ENCODE measurements at places on chromosomes 5 and 9.

DNA sequence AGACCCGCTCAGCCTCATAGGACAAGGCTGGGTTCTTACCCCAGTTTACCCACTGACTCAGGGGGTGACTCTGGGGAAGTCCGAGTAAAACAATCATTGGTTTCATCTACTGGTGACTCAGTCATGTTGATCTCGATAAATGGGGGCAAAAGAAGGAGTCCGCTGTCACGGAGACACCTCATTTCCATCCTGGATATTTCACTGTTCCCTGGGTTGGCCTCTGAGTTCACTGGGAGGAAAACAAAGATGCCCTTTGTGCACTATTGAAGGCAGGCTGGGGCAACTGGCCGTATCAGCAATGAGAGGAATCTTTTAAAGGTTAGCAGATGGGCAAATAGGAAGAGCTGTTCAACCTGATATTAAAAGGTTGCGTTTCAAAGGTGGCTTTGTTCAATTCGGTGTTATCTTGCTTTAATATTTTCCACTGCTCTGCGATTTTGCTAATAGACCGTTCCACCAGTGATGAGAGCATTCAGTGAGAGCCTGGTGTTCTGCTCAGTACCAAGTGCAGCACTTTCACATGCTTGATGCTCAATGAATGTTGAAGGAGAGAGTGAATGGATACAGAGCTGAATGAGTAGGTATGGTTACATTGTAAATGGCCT lies 110.2 kb upstream of the EGFLAM start:
- no peak for DNase-seq

GRCh38 chr5:139415221-139415861 lies 11.5 kb upstream of the SPATA24 start:
- DNase-seq = no peak

- DNase-seq = no peak
Observed at GRCh38 chr5:51484326-51484725, 101.1 kb downstream of the ISL1 start.

GRCh38 chr5:13511442-13511841 lies 433.0 kb downstream of the DNAH5 start:
- no peak for DNase-seq

GRCh38 chr5:54885636-54886035 lies 99.8 kb downstream of the ESM1 start:
- DNase-seq = no peak

GRCh38 chr9:12230708-12231107 lies 462.5 kb upstream of the TYRP1 start:
- no peak for DNase-seq

DNA sequence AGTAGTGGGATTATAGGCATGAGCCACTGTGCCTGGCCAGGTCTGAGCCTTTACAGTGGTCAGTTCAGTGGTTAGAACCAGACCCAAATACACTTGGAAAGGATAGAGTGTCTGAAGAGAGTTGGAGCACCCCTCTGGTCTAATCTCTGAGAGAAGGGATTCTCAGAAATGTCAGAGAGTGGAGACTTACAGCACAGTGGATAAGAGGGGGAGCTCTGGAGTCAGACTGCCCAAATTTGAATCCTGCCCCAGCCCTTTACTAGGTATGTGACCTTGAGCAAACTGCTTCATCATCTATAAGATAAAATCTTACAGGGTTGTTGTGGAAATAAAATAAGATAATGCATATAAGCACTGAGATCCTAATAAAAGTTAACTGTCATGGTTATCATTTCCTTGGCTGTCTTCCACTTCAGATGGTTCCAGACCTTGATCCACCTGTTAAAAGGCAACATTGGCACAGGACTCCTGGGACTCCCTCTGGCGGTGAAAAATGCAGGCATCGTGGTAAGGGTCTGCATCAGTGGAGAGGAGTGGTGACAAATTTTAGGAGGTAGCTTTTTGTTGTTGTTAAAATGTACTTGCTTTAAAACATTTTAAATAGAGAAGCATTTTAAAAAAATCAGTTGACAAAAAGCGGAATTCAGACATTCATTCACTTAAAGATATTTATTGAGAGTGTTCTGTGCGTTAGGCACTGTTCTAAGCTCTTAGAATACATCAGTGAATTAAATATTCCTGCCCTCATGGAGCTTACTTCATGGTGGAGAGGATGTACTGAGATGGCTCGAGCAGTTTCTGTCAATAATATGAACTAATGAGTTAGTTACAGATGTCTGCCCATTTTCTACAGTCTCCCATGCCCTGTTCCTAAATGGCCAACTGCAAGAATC lies 16.0 kb downstream of the SLC36A1 start:
- no peak for DNase-seq

DNA sequence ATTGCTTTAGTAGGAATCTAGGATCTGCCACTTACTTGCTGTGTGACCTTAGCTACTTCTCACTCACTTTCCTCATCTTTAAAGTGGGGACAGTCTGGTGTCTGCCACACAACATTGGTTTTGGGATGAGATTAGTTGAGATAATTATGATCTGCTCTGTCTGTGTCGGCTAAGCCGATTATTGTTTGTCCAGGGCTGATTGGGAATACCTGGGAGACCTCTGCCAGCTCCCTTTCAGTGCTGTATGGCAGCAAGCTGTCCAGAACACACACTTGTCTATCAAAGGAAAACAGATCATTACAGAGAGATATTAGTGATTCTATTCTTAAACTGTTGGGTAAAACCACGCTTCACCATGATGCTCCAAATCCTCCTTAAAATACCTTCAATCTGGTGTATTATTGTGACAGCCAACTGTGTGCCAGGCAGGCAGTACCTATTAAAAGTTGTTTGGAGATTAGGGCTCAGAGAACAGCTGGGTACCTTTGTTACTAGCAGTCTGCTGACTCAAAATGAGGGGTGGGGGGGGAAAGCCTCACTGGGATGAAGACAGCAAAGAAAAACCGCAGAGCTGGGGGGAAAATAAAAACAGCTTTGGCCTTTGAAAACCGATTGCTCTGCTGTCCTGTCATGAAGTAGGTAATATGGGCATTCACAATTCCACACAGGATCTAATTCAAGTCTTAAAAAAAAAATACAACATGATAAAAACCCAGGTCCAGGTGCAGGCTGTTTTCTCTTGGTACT lies 458.4 kb upstream of the C9orf72 start:
- DNase-seq = no peak

DNA sequence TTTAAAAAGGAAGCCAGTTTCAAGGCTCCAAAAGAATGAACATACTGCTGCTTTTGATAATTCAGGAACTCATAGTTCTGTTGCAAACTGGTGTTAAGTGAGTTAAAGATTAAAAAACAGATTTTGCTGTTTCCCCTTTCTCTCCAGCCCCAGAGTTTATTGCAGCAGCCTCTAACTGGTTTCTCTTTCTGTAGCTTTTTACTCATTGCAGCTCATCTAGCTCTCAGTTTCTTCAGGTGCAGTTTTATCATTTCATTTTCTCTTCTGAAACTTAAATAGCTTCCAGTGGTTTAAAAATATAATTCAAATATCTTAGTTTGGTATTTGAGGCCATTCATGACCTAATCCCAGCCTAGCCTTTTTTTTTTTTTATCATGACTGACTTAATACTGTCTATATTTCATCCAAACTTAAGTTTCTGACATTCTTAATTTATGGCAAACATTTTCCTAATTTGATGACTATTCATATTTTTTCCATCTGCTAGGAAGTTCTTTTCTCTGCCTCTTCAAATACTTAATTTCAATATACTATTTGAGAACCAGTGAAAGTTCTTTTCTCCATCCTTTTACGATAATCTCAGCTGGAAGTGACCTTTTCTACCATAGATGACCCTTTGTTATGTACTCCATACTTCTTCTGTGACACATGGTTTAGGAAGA lies 252.7 kb upstream of the GRIA1 start:
- no peak for DNase-seq

- DNase-seq = peak; percentile 54
Observed at GRCh38 chr5:151154931-151155774, 2.4 kb downstream of the ANXA6 start.

- DNase-seq = no peak
Observed at GRCh38 chr9:108045851-108046250, 556.3 kb upstream of the KLF4 start.

- DNase-seq = no peak
Observed at GRCh38 chr9:81417299-81417675, 272.1 kb downstream of the TLE1 start.

DNA sequence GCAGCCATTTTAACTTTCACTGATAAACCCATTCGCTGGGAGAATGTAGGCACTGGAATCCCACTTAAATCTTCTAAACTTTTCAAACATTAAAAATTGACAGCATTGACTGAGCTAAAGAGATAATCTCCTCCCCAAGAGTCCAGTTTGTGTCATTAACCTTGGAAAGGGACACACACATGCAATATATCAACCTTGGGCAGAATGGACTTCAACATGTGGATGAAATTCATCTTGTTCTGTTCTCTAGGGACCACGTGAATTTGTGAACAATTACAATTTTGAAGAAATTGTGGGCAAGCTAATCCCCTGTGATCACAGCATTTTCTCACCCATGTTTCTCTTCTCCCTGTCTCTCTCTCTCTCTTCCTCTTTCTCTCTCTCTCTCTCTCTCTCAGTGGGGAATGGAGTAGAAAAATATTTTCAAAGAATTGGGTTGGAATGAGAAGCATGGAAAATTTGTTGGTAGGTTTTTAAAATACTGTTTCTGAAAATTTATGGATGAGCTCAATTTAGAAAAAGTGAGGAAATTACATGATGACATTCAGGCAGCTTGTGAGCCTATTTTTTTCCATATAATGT lies 553.7 kb downstream of the EBF1 start:
- no peak for DNase-seq

DNA sequence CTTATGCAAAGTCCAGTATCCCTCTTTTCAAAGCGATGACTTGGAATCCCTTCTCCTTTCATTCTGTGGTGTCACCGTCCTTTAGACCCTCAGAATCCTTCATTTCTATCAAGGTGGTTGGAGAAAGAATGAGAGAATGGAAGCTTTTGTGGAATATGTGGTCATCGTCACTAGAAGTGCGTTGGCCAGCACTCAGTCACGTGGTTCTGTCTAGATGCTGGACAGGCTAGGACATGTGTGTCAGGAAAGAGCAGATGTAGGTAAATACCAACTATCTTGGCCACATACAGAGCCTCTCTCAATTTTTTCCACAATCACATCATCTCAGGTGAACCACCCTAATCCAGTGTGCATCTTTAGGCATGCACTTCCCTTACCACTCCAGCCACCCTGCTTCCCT lies 206.0 kb downstream of the ARRDC3 start:
- no peak for DNase-seq

- DNase-seq = no peak
Observed at GRCh38 chr5:147712019-147712418, 70.5 kb downstream of the JAKMIP2 start.

DNA sequence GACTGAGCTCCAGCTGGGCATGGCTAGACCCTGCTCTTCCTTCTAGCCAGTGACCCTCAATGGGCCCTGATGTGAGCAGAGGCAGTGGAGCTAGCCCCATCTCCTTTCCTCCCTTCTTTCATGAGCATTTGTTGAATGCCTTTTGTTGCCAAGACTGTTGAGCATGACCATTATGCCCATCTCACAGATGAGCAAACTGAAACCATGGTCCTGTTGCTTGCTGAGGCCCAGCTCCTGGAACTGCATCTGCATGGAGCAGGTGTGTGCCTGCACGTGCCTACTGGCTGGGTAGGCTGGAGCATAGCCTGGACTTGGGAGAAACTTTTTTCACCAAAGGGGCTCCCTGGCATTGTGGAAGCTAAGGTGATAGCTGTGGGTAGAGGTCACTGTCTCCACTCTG lies 3.0 kb upstream of the WNK2 start:
- no peak for DNase-seq

- DNase-seq = no peak
Observed at GRCh38 chr9:98364086-98364485, 108.6 kb upstream of the TBC1D2 start.

- no peak for DNase-seq
Observed at GRCh38 chr9:68913054-68913453, 100.9 kb downstream of the PRKACG start.

DNA sequence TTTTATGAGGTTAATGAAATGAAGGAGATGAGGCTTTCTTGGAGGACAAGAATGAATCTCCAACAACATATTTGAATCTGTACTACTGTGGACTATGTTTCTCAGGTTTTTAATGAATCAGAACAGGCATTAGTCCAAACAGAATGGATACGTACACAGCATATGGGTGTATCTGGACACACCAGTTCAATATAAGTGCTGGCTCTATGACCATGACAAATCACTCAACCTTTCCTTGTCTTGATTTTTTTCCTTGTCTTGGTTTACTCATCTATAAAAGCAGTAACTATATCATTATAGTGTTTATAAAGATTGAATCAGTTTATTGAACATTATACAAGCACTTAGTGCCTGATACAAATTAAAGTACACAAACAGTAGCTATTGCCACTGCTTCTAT lies 104.1 kb downstream of the AP3B1 start:
- no peak for DNase-seq

DNA sequence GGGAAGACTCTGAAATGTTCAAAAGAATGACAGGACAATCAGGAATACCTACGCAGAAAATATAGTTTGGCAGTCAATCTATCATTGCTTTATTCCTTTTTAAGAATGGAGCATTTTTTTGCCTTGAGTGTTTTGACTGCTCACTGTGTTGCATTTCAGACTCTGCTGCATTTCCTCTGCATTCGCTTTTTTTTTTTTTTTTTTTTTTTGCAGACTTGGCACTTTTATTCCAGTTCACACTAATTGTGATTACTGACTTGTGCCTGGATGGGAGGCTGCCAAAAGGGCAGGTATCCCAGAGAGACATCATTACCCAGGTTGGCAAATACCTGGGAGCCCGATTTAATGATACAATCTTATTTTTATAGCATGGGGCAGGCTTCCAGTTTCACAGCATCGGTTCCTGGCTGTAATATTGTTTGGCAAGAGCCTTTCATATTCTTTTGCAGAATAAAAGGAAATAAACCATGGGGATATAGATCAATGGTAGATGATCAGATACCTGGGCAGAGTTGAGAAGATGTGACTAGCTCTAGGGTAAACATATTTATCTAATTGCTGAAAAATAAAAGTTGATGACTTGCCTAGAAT lies 1132.6 kb downstream of the MAT2B start:
- DNase-seq = no peak

DNA sequence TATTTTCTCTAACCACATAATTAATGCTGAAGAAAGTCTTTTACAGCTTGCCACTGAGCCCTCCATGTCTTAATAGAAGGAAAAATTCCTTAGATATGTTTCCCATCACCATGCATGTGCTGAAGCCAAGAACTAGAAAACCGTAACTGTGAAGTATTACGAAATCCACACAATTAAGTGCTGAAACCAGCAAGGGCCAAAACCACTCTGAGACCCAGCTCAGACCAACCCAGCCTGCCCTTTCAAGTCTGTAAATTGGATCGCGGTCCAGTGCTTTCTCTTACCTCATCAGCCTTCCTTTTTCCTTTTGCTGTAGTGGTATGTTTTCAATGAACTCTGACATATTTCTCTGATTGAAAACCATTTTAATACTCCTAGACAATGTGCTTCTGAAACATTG lies 26.3 kb downstream of the SEMA5A start:
- DNase-seq = no peak

DNA sequence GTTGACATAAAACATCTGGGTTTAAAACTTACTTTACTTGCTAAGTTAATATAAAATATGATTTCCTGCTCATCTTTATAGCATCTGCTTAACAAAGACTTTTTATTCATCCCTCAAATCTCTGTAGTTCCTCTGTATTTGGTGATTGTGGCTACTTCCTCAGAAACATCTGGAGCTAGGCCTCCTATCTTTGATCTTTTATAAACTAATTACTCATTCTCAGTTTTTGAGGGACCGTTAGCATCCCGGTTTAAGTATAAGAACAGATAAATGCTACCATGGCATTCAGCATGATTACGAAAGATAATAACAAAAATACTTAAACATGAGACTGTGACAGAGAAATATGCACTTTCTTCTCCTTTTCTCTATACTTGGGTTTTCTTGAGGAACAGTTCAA lies 85.3 kb downstream of the SLC38A9 start:
- no peak for DNase-seq

- no peak for DNase-seq
Observed at GRCh38 chr5:139403418-139403786, 487 bp downstream of the SPATA24 start.
